IMR-90 (cell line): ENCODE measurements at places on chromosomes 16 and 17. TPM values are rescaled to one million over a fixed set of nuclear protein-coding genes. Genes with fewer than 3 reads are reported as not detected.

Gene CPSF4L
- not detected in 2 replicates for total RNA-seq

Gene PLXDC1
- total RNA-seq, result under 0.01 and 0.28 TPM in 2 replicates

Gene KRT36
- total RNA-seq, result not detected in 2 replicates

Gene CYBA
- total RNA-seq, result 65.6 and 90.5 TPM in 2 replicates

Gene SSTR5
- not detected in 2 replicates for total RNA-seq

Gene E4F1
- 13.1 and 25.0 TPM in 2 replicates for total RNA-seq
